Pons (tissue), 1 donor: ENCODE measurements at places on chromosomes 2 and 18.

DNA sequence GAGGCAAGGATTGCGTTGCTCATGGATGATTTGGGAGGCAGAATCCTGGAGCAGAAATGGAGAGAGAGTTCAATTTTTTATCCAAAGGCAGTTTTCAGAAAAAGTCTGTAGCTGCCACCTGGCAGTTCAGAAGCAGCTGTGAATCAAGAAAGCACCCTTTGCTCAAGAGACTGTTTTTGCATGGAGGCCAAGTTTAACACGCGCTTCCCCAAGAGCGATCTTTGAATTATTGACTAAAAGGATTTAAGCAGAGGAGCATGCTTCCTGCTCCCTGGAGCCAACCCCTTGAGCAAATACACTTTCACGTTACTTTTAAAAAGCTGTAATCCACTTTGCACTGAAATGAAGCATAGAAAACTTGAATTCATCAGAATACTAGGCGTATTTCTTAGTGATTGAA lies 252.4 kb downstream of the RNF144A start:
- no peak for DNase-seq

- DNase-seq: no peak
Measured at GRCh38 chr18:48555465-48555995, 16.7 kb downstream of the CTIF start.

GRCh38 chr18:2199060-2199459 lies 372.2 kb downstream of the METTL4 start:
- no peak for DNase-seq

DNA sequence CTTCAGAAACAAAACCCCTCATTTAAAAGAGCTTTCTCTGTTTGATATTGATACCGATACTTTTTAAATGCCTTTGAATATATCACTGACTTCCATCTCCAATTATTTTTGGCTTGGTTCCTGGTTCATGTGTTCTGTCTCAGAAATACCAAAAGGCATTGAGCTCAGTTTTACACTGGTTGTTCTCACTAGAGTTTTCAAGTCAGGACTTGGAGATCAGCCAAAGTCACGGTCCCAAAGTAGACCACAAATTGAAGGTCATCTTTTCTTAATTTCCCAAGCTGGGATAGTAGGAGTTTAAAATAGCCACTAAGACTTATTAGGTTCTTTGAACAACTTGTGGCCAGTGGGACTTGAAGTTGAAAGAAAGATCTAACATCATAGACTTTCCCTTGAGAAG lies 24.2 kb downstream of the DHRS9 start:
- no peak for DNase-seq

DNA sequence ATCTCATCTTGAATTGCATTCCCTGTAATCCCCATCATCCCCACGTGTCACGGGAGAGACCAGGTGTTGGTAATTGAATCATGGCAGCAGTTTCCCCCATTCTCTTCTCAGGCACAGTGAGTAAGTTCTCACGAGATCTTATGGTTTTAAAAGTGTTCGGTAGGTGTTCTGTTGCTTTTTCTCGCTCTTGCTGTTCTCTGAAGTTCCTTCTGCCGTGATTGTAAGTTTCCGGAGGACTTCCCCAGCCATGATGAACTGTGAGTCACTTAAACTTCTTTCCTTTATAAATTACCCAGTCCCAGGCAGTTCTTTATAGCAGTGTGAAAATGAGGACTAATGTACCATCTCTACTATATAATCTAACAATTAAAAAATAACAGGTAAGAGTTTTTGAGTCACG lies 409.9 kb upstream of the NRXN1 start:
- no peak for DNase-seq

- peak; percentile 57 for DNase-seq
Measured at GRCh38 chr2:105877945-105878344, 133.2 kb downstream of the NCK2 start.

- DNase-seq: peak; percentile 26
Measured at GRCh38 chr2:15973481-15974401, 33.4 kb downstream of the MYCN start.

GRCh38 chr2:66445076-66445924 lies 10.4 kb downstream of the MEIS1 start:
- peak; percentile 25 for DNase-seq

- peak; percentile 58 for DNase-seq
Measured at GRCh38 chr2:54657664-54658083, 65.8 kb upstream of the EML6 start.

- DNase-seq: peak; percentile 85
Measured at GRCh38 chr2:26745609-26746327, 18.3 kb upstream of the SLC35F6 start.

DNA sequence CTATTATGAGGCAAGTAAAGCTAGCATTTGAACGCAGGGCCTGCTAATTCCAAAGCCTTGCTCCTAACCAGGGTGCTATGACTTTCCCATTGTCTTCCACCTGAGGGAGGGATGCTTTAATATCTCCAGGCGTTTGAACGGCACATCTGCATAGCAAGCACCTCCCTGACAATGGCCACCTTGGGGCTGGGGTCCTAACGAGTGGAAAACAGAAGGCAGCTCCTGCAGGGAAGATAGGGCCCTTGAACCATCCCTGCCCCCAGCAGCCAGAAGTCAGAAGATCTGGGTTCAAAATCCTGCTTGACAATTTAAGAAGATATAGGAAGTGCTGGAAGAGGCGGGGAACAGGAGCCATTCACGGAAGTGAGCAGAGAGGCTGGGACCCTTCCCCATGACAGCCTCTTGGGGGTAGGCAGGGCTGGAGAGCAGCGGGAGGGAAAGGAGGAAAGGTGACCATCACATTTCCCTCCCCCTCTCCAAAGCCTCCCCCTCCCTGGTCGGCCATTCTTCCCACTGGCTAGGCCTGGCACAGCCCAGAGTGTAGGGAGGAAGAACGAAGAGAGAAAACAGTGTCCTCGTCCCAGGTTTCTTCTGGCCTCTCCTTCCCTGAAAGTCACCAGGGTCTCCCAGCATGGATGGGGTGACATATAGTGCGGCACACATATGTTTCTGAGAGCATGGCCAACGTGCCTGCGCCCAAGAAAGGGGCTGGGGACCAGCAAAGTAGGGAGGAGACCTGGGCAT lies 73.5 kb downstream of the EMX1 start:
- no peak for DNase-seq

DNA sequence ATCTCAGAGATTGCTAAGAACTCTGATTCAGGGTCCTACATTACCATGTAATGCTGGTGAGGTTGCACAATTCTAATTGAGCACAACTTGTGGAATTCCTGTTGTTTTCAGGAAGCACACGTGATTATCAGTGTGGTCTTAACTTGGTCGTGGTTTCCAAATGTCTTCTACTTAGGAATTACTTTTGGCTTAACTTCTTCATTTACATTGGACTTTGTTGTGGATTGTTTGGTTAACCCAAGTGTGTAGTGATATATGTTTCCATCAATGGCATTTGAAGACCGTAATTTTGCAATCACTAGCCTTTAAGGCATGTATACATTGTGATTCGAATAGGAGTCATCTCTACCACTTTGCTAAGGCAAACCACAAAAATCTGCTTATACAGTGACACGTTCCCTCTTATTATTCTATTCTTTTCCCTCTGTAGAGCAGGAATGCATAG lies 373.3 kb downstream of the IRS1 start:
- DNase-seq: no peak

- DNase-seq: no peak
Measured at GRCh38 chr2:72214429-72215143, 66.9 kb upstream of the CYP26B1 start.

DNA sequence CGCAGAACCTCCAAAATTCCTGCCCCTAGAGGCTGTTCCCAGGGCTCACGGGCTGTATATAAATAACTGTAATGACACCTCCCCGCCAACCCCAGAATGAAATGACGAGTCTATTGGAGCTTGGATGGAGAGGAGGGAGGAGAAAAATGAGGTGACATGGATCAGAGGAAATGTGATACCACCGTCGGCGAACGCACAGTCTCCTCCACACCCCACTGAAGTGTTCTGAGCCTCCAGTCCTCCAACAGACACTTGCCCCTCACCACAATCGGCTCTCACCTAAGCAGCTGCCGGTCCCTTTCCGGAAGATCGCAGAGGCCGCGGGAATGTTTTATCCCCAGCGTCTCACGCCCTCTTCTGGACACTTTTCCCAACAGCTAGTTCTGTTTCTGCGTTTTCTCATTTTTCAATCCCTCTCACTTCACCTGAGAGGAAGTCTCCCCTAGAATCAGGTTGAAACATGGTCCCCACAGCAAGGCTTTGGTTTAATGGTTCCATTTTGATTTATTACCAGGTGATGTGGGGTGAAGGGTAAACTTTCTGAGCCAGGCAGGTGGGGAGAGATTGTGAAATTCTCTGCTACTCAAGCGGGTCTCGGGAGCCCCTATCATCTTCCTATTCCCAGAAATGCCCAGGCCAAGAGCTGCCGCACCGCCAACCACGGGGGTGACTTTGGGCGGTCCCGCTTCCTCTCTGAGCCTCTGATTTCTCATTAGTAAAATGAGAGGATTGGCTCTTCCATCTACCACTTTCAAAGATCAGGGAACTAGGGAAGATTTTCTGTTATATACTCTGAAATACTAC lies 9.1 kb upstream of the MYO5B start:
- peak; percentile 41 for DNase-seq

GRCh38 chr2:22454826-22455485 lies 930.0 kb upstream of the KLHL29 start:
- no peak for DNase-seq

GRCh38 chr2:69571189-69571588 lies 72.3 kb downstream of the AAK1 start:
- no peak for DNase-seq

DNA sequence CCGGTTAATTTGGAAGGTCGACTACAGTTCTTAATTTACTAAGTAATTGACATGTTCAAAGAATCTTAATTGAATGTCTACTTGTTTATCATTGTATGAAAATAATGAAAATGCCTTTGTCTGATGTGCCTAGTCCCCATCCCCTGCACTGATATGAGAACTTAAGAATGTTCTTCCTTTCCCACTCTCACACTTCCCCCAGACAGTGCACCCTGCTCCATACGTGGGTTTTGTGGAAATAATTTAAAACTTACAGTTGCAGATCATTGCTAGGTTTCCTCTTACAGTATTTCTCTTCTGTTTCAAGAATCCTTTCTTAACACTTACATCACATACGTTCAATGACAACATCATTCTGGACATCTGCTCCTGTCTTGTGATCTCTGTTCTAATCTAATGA lies 3.5 kb downstream of the ICOS start:
- DNase-seq: no peak

- DNase-seq: peak; percentile 71
Measured at GRCh38 chr2:35428548-35428947, 927.0 kb upstream of the CRIM1 start.

DNA sequence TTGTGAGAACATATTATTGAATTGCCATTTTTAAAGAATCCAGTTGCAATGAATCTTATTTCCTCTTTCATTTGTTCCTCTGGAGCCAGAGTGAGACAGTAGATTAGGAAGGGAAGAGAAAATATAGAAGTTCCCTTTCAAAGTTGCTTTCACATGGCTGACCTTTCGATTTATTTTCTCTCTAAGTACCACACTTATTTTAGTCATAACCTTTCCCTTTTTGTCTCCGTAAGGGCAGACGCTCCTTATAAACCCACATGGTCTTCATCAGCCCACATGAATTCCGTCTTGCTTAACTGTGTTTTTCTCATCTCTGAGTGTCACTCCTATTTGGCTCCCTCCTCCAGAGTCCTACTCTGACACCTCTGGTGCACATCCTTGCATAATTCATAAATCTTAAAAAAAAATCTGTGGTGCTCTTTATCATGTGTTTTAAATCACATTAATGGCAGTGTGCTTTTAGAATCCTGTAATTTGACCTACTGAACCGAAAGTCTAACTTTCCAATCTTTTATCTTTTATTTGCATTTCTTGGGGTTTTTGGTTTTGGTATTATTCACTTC lies 38.5 kb upstream of the ZNF396 start:
- DNase-seq: peak; percentile 86

DNA sequence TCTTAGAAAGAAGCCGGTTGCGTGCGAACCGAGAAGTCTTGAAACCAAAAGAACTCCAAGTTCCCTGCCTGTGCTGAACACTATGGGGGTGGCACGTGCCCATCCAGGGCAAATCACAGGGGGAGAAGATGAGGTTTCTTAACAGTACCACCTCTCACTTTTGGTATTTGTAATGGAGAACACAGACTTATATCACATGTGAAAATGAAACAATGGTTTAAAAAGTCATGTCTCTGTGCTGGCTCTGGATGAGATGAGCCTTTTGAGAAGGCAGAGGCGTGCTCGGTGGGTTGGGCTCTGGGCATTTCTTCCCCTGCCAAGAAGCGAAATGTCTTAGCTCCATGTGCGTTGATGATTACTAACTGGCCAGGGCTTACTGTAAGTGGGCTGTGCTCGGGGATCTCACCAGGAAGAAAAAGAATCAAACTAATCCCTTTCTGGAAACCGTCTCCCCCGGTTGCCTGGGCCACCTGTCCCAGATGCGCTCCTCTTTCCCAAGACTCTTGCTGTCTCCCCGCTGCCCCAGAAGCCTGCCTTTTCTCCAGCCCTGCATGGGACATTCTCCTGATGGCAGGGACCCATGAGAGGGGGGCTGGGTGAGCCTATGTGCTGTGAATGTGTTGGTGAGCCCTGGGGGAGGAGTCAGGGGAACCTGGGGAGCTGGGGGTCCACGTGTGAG lies 252.9 kb downstream of the PRKCE start:
- DNase-seq: no peak
